IMR-90 (cell line): ENCODE measurements at places on chromosomes 4 and X. TPM values are rescaled to one million over a fixed set of nuclear protein-coding genes. Genes with fewer than 3 reads are reported as not detected.

- no peak for DNase-seq
Measured at GRCh38 chr4:165906272-165906671, 33.2 kb downstream of the TLL1 start.

The SEPTIN11 gene
- polyA plus RNA-seq, result 258 and 267 TPM in 2 replicates

DNA sequence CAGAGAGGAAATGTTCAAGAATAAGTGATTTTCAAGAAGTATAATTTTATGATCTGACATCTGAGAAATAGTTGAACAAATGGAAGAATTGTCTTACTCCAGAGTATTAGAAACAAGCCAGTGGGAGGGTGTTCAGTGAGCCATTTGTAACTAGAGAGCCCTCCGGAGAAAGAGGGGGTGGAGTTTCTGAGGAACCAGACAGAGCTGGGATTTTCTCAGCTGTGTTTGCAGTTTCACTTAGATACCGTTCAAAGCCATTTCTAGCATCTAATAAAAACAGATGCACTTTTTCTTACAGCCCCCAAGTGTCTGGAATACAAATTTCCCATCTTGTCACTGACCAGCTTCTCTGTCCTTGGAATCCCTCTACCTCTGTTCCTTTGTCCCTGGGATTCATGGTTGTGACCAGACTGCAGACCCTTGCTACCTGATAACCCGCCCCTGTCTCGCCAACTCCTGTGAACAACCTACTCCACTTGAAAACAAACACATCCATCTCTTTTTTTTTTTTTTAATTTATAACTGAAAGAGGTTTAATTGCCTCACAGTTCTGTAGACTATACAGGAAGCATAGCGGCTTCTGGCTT is 132.8 kb upstream of the KLF3 start:
- peak; percentile 3 for DNase-seq

DNA sequence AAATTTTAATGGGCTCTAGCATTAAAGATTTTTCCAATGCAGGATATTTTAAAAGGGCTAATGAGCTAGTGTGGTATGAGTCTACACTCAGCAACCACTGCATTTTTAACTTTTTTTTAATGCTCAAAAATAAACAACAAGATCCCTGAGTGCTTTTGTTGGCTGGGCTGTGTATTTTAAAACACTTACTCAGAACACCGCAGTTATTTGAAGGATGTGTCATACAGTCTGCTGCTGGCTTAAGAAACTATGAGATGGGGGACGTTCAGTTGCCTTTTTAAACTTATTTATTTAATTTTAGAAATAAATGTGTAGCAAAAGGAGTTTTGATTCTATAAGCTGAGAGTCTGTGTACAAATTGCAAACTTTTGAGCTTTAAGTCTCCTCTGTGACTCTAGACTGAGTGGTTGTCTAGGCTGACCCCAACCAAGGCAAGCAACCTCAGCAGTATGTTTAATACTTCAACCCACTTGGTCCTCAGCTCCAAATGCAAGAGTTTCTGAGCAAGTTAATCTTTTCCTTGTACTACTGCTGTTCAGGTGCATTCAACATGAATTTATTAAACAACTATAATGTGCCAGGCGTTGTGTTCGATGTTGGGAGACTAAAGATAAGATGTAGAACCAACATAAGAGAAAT is 278.6 kb upstream of the DIPK2B start:
- peak; percentile 93 for DNase-seq

The FAM156B gene
- polyA plus RNA-seq, result 44.0 and 52.4 TPM in 2 replicates

DNA sequence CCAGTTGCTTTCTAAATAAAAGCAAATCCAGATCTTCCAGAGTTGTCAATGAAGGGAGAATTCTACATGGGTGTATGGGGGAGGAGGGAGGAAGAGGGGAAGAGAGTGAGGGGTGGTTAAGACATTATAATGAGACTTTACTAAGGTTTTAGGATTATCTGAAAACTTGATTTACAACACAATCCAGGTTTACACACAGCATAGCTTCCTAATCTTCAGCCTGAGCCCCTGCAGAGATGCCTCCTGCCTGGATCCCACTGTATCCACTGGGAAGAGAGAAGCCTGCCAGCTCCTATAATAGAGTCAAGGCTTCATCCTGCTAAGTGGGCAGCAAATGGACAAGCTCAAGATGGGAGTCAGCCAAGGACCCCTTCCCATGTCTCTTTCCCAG is 85.6 kb upstream of the KIT start:
- DNase-seq, result no peak

The DMD gene
- 6.4 and 6.6 TPM in 2 replicates for polyA plus RNA-seq

DNA sequence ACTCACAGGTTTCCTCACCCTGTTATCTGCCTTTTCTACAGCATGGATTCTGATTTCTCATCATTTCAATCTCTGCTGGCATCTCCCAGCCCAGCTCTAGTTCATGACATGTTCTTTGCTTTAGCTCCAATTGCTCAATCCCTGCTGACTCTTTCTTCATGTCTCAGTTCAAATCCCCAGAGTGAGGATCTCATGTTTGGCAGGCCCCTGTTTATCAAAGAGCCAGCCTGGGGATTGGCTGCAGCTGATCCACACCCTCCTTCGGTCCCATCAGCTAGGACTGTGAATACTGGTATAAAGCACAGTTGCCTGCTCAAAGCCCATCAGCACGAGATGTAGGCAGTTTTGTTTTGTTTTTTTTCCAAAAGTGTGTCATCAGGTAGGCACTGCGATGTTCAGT is 14.4 kb upstream of the CC2D2A start:
- peak; percentile 50 for DNase-seq

The CFAP99 gene
- polyA plus RNA-seq, result not detected in 2 replicates

GRCh38 chr4:26525771-26526150 is 35.5 kb upstream of the CCKAR start:
- peak; percentile 41 for DNase-seq

DNA sequence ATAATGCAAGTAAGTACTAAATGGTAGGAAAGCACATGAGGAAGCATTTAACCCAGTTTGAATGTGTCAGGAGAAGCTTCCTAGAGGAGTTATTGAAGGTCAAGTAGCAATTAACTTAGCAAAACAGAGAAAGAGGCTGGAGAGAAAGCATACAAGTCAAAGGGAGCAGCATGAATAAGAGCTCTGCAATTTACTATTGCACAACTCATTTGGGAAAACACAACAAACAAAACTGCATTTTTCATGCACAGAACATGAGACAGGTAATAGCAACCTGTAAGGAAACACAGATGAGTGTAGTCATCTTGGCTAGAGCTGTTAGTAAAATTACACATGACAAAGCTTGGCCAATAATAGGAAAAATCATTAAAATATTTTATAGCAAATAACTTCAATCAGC is 538.1 kb downstream of the PPP4R3C start:
- DNase-seq, result no peak

The UNC5C gene
- polyA plus RNA-seq, result under 0.01 TPM in 1 of 2 replicates, not detected in the other
